ENCODE measurements at places on chromosomes 11 and 22. TPM values are rescaled to one million over a fixed set of nuclear protein-coding genes. Genes with fewer than 3 reads are reported as not detected.

DNA sequence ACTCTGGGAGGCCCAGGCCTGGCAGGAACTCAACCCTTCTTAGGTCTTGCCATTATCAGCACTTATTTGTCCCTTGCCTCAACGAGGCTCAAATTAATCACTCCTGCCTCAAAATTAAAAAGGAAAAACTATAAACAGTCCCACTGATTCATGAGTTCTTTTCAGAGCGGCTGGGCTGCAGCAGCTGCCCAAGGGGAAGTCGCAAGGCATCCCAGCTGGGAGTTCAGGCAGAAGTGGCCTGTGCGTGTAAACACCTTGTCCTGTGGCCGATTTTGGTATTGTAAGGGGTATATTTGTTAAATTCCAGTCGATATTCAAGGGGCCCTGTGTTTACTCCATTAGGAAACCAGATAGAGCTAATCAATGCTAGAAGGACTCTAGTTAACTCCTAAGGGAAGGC lies 213.9 kb upstream of the CADM1 start:
- DNase-seq = no peak

DNA sequence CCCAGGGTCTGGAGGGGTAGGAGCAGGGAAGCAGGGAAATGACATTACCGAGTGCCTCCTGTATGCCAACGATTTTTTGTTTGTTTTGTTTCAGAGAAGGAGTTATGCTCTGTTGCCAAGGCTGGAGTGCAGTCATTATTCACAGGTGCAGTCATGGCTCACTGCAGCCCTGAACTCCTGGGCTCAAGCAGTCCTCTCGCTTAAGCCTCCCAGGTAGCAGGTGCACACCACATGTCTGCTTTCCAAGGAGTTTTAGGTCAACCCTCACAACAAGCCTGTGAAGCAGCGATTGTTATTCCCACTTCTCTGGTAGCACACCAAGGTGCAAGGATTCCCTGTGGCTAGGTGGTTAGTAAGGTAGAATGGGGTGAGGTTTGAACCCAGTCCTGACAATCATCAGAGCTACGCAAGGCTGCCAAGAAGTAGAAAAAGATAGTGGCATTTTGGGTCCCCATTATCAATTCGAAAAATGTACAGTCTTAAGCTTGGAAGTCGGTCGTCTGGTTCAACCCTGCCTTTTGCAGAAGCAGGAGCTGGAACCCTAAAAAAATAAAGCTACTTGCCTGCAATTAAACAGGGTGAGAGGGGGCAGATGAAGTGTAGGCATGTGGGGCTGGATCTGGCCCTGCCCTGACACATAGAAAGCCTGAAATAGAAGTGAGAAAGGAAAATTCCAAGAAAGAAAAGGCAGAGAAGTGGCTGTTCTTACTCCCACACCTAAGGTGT lies 9.1 kb downstream of the UCP3 start:
- DNase-seq = no peak

DNA sequence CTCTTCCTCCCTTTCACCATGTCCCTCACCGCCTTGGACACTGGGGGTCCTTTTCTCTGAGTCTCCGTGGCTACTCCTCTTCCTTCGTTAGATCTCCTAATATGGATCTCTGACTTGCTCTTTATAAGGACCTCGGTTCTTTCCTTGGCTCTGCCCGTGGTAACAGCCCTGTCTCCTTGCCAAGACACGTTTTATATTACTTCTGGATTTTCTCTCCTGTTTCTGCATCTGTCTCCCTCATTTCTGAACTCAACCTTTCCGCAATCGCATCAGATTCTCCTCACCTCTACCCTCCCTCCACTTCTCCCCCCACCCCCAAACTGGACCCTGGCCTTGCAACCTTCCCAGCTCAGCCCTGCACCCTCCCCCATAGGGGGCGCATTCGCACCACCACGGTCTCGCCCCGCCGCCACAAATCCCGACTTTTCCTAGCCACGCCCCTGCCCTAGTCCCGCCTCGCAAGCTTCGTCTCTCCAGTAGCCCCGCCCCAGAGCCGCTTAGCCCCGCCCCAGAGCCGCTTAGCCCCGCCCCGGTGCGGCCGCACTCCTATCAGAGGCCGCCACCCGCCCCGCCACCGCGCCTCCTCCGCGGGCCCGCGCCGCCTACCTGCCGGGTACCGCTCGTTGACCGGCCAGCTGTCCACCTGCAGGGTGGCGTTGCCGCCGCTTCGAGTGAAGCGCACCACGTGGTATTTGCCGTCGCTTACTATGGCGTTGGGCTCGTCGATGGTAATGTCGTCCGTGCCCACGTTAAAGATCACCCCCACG lies 39.0 kb downstream of the SLC22A12 start:
- DNase-seq = no peak

Gene GAS2
- 1.3 TPM for total RNA-seq
